Stimulated activated CD4-positive, alpha-beta T cell treated with anti-CD3 and anti-CD28 coated beads, TNF-alpha, amount 100 ng/mL, for 24 hours (primary cell): ENCODE measurements at places on chromosomes 2 and 18.

DNA sequence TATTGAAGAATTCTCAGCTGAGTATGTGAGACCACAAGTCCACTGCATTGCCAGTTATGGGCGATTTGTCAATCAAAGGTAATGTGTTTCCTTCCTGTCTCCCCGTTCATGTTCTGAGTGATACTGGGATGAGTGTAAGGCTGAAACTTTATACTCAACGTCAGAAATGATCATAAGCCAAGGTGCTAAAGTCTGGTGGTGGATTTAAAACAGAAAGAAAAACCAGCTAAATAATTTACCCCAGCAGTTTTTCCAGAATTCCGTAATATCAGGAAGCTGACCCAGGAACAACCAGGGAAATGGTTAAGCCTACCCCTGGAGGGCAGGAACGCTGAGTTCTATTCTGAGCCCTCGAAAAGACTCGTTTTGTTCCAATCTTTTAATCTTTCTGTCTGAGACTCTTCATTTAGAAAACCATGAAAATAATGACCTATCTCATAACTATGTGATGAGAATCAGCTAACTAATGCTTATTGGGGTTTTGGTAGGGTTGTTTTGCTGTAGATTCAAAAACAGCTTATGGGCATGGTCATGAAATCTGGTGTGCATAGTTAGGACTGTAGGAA lies 149.6 kb downstream of the LAMA3 start:
- no peak for DNase-seq

DNA sequence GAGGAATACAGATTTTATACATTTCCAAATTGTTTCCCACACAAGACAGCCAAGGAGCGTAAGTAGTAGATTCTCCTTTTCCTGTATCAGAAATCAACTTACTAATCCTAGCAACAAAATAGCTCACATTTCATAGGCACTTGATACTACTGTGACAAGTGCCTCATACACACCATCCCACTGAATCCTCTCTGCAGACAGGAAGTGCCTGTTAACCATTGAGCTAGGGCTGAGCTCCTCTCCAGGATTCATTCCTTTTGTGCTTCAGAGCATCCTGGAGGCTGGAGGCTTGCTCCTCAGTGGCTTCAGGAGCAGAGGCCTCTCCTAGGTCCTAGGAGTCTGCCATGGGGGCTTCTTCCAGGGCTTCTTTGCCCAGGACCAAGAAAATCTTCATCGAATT lies 20.8 kb upstream of the ZNF396 start:
- DNase-seq = no peak

DNA sequence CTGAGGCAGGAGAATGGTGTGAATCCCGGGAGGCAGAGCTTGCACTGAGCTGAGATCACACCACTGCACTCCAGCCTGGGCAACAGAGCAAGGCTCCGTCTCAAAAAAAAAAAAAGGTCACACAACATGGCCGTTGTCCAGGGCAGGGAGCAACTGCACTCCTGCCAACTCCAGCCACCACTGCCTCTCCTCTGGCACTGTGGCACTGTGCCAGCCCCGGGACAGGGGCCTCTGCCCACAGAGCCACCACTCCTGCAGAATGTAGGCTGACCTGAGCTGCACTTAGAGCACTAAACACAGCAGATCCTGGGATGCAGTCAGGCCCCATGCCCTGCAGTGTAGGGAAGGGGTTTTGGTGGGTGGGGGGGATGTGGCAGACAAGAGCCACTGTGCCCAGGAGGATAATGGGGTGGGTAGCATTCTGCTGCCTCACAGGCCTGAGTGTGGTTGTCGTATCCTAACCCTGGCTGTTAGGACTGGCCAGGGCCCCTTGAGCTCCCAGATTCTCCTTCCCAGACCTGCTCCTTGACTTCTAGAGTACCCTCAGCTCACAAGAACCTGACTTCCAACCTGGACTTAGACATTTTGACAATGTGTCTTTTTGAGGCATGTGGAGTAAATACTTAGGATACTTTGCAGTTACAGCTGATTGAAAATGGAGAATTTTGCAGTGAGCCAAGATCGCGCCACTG lies 69.4 kb upstream of the SH3RF3 start:
- no peak for DNase-seq

DNA sequence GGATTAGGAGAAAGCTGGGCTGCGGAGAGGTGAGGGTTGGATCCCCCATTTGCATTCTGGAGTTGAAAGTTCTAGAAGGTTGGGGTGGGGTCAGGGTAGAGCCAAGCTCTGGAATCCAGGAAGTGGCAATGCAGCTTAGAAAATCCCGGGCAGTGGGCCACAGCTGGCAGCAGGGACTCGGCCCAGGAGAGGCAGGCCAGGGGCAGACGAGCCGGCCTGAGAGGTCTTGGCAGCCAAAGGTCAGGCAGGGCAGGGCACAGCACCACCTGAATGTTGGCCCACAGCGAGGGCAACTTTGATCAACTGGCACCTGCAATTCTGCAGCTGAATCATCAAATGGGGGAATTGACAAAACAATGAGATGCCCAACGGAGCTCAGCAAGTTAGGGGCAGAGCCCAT lies 139.2 kb downstream of the INHBB start:
- DNase-seq = no peak

- DNase-seq = no peak
These were observed 152.0 kb downstream of the EVA1A start for GRCh38 chr2:75408771-75409170.

GRCh38 chr18:8977166-8977565 lies 125.3 kb upstream of the NDUFV2 start:
- no peak for DNase-seq

DNA sequence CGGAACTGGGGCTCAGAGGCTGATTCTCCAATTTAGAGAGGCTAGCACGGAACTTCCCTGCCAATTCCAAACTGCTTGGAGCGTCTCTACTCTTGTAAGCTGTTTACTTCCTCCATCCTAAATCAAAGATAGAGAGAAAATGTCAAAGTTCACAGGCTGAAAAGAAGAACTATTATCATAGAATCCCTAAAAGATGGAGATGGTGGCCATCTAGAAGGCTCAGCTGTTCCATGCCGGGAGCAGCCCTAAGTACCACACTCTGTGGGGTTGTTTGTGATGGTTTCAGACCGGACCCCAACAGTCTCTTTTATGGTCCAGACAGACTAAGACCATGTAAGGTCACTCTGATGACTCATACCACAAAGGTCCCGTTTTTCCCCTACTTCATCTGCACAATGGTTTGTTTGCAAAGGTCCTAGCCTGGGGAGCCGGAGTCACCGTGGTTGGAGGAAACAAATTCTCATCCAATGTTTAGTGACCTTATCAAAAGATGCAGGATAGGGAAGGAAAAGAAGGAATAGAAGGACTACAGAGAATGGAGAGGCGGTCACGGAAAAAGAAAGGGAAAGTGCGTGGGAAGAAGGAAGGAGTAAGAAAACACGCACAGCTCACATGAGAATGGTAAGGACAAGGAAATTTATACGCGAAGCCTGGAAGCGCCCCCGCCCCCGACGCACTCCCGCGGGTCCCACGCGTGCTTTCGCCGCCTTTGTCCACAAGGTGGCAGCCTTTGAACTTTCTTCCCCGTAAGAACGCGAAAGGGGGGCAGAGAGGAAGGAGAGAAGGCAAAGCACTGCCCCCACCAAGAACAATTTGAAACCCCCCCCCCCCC lies 453 bp upstream of the ANTXR1 start:
- peak; percentile 38 for DNase-seq

DNA sequence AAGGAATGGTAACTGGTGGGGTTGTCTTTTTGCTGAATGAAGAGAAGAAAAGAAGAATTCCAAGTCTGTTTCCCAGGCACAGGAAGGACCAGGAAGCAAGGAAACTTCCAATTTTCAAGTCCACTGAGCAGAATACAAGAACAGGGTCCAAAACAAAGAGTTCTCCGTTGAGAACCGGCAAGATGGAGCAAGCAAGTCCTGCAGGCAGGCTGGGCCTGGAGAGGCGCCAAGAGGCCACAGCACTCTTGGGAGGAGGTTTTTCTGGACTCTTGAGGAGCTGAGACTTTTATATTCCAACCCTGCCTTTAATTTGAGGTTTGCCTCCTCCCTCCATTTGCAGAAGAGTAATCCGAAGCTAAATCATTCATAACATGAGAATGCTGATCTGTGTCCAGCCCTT lies 224.5 kb downstream of the IKZF2 start:
- DNase-seq = no peak

DNA sequence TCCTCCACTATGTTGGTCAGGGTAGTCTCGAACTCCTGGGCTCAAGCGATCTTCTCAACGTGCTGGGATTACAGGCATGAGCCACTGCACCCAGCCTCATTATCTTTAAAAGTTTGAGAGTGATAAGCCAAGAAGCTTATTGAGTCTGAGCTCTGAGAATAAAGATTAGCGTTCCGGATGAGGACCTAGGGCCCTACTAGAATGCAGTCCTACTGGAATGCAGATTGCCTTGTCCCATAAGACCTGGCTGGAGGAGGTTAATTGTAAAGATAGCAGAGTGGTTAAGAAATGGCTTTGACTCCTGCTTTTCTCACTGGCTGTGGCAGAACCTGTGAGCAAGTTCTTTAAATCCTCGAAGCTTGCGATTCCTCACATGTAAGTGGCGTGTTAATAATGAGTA lies 4.0 kb downstream of the VWA3B start:
- no peak for DNase-seq

GRCh38 chr18:5393779-5394178 lies 98.3 kb upstream of the ZBTB14 start:
- DNase-seq = no peak

- DNase-seq = no peak
These were observed 18.4 kb downstream of the PREPL start for GRCh38 chr2:44342854-44343253.
